ENCODE measurements at places on chromosomes 13 and 19.

- DNase-seq, result no peak
Measured at GRCh38 chr13:21486322-21486721, 27.2 kb upstream of the ZDHHC20 start.

GRCh38 chr19:30288911-30289310, 83.3 kb upstream of the ZNF536 start:
- DNase-seq, result no peak

DNA sequence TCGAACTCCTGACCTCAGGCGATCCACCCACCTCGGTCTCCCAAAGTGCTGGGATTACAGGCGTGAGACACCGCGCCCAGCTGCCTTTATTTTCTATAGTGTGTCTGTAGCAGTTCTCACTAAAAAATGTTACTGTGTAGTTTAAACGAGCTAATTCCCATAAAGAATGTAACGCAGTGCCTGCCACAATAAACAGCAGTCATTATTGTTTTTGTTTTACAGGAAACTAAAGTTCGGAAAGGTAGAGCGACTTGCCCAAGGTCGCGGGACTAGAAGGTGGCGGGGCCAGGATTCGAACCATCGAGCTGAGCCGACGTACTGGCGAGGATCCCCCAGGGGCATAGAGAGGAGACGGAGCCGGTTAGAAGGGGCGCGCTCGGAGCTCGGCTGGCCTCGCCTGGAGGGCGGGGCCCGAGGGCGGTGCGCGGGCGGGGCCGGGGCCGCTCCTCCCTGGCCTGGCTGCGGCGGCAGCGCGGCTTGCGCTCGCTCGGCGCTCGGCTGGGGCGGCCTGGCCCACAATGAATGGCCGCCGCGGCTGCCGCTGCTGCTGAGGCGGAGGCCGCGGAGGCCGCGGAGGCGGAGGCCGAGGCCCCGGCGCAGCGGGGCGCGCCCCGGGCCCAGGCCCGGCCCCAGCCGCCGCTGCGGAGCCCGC, at the start of gene NACC1:
TSS of gene NACC1 (plus strand) at position 493 of the 652 bp plus-strand sequence. CDS start 16,944 bp downstream, outside the sequence.
- peak; percentile 82 for DNase-seq

DNA sequence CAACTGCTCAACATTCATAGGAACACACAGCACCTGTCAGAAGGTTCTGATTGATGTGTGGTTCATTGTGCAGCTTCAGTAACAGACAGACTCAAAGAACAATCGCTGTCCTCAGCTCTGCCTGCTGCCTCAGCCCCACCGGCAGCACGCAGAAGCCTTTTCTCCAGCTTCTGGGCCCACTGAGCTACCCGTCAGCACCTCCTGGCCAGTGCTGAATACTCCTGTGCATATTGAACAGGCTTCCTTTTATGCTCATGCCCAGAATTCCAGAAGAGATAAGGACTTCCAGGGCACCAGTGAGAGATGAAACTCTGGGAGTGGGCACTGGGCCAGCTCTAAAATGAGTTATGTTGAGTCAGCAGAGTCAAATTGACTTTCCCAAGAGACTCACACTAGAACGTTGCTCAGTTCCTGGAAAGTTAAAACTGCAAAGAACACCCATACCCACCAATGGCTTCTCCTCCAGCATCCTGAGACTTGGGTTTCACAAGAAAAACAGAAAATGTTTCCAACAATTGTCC, 119.3 kb downstream of the COL4A1 start:
- no peak for DNase-seq

DNA sequence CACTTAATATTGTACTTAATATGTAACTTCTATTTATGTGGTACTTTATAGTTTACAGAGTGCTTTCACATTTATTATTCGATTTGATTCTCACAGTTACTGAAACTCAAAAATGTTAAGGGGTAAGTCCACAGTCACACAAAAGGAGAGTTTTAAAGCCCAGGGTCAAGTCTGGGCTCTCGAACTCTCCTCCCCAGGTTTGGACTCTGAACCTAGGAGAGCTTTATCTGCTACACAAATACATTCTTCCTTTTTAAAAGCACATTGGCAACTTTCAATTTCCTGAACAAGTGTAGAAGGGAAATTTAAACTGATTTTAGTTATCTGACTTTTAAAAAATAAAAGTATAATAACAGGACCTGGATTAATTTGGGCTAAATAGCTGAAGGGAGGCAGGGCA, 139.2 kb downstream of the ZAR1L start:
- no peak for DNase-seq

DNA sequence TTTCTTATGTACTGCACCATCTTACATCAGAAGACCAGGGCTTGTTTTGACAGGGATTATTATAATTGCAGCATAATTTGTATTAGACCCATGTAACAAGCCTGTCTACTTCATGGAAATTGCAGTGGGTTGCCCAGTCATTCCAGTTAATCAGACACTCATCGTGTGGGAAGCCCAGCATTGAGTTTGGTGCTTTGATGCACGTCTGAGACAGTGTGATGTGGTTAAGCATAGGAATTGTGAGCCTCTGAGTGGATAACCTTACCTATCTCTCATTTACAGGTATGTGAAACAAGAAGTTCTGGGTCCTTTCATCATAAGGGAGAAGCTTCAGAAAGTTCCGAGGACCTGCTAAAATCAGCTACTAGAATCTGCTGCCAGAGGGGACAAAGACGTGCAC, 12.8 kb downstream of the RGCC start:
- no peak for DNase-seq

GRCh38 chr13:32471187-32471922, 43.4 kb upstream of the N4BP2L1 start:
- DNase-seq, result no peak

- DNase-seq, result no peak
Measured at GRCh38 chr13:30331331-30331771, 24.0 kb upstream of the KATNAL1 start.

- peak; percentile 49 for DNase-seq
Measured at GRCh38 chr19:56538761-56539263, at the start of gene ZFP28. ZFP28 (plus strand) TSS chr19:56538948; CDS start chr19:56539019, 71 bp downstream.

GRCh38 chr19:3684817-3685410, 15.4 kb downstream of the PIP5K1C start:
- DNase-seq, result no peak

GRCh38 chr13:114116734-114117133, 15.7 kb downstream of the RASA3 start:
- no peak for DNase-seq

DNA sequence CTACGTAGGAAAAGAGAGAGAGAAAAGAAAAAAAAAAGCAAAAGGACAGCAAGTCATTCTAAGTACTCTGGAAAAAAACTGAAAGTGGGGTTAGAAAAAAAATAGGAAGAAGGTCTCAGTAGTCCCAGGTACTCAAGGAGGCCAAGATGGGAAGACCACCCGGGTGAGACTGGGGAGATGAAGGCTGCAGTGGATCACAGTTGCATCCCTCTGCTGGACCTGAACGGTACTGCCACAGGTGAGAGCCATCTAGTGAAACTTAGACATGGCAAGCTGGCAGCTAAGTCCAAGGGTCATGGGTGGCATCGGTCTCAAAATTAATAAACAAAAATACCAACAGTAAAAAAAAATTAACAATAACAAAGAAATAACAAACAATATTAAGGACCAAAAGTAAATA, 41.0 kb upstream of the ZNF91 start:
- DNase-seq, result no peak

GRCh38 chr13:32246468-32246867, 68.7 kb downstream of the ZAR1L start:
- DNase-seq, result no peak
